ENCODE measurements at places on chromosomes 6 and 20.

DNA sequence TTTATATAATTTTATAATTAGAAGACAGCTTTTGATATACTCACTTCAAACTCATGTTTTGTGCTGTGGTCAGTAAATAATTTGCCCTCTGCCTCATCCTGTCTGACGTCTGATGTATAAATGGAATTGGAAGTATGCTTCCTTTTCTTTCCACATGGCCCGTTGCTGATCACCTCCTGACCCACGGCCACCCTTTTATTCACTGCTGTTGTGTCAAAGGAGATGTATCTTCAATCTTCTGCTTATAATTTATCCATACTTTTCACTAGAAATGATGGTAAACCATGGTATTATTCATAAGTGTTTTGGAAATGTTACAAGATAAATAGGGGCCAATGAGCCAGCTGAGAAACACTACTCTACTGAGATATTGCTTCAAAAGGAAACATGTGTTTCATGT is 841.8 kb downstream of the PHF3 start:
- DNase-seq, result no peak

- DNase-seq, result no peak
Measured at GRCh38 chr6:127951172-127951917, 50.5 kb upstream of the THEMIS start.

DNA sequence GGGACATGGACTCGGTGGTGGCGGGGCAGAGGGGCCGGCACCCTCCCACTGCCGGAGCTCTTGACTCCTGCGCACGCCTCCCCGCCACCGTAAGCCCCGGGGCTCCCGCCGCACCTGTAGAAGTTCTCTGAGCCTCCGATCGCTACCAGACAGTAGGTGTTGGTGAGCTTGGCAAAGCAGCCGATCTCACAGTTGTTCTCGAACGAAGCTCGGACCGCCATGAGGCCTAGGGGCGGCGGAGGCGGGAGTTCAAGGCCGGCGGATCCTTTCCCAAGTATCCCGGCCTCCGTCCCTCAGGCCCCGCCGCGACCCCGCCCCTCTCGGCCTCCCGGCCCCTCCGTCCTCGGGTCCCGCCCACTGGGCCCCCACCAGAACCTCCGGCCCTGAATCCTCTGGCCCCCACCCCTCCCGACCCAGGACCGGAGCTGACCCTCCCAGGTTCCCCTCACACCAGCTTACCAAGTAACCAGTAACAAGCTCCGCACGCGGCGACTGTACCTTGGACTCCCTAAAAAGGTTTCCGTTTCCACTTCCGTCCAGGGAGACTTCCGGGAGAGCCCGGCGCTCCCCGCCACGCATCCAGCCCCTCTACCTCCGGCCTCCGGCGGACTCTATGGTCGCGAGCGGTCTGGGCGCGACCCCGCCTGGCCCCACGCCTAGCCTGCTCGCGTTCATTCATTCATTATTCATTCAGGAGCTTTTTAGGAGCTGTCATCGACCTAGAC is at the start of gene EIF6:
TSS of gene EIF6 (minus strand) at position 506 of the 725 bp plus-strand sequence. CDS start at position 221, 285 bp downstream.
- peak; percentile 79 for DNase-seq

DNA sequence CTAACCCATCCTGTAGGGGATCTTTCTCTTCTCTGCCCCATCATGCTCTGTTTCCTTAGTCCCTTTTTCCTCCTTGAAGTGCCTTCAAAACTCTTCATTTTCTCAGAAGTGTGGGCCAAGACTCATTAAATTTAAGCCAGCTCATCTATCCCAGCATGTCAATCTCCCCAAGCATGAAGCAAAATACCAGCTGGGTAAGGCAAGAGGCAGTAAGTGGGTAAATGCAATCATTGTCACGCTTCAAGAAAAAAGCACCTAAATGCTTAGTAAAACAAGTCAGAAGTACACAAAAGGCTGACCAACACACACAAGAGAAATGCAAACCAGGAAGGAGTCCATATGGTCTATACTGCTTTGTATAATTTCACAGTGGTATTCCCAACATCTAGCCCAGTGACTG is 61.5 kb downstream of the COL12A1 start:
- no peak for DNase-seq

DNA sequence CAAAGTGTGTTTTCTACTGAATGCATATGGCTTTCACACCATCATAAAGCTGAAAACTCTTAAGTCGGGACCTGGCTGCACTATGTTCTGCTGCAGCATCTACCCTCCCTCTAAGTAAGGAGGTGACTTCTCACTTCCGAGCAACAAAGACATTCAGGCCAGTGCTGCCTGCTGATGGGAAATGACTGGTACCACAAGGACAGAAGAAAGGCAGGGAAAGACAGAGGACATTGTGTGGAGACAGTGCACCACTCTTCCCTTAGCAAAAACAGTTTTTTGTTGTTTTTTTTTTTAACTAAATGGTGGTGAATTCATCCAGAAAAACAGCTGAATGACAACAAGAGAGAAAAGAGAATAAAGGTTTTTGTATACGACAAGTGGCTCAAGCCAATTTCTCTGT is 81.5 kb downstream of the MAP7 start:
- no peak for DNase-seq

GRCh38 chr6:155387481-155387880 is 68.2 kb downstream of the NOX3 start:
- DNase-seq, result no peak

DNA sequence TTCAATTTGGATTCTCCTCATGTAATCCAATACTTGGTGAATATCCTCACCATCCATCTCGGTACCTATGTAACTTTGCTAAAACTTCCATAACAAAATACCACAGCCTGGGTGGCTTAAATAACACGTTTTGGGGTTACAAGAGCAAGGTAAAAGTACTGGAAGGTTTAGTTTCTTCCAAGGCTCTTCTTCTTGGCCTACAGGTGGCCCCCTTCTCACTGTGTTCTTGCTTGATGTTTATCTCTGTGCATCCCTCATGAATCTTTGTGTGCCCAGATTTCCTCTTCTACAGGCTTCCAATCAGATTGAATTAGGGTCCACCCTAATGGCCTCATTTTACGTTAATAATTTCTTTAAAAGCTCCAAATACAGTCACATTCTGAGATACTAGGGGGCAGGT is 163.3 kb upstream of the HCRTR2 start:
- DNase-seq, result no peak

DNA sequence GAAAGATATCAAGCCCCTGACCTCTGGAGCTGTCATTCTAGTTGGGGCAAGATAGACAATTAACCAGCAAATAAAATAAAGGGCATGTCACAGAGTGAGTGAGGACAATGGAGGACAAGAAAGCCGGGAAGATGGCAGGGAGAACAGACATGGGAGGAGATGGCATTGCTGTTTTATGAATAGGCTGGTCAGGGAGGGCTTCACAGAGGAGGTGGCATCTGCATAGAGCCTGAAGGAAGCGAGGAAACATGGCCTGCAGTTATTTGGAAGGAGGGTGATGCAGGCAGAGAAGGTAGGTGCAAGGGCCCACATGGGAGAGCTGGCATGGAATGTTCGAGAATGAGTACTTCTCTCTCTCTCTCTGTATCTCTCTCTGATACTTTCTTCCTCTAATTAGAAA is 63.7 kb downstream of the EFCAB8 start:
- DNase-seq, result no peak

DNA sequence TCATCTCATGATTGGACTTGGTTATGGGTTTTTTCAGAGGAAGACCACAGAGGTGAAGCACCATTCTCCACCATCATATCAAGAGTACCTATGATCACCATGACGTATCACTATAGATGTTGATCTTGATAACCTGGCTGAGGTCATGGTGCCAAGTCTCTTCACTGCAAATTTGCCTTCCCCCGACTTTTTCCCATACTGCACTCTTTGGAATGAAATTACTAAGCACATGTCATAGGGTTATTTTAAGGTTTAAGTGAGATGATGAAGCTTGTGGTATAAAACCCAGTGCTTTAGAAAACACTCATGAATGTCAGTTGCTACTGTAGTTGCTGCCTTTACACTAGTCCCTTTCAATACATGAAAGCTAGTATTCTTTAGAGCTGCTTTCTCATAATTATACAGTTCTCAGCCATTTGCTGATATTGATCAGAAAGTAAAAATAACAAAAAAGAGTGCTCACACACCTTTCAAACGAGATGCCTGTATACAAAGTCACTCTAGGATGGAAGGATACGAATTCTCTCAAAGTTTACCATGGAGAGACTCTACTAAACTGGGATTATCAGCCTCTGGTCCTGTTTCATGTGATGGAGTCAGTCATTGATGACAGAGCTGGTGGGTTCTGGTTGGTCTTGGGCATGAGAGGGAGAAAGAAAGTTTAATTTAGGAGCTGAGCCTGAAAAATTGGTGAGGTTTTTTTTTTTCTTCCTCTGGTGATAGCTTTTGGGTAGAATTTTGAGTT is 228.1 kb downstream of the PRL start:
- no peak for DNase-seq

- no peak for DNase-seq
Measured at GRCh38 chr6:147244832-147245231, 40.6 kb downstream of the STXBP5 start.

GRCh38 chr6:168115748-168116437 is 36.9 kb upstream of the FRMD1 start:
- no peak for DNase-seq

Data from iPS DF 6.9 (cell line).